ENCODE measurements at places on chromosomes 13 and 19. TPM values are rescaled to one million over a fixed set of nuclear protein-coding genes. Genes with fewer than 3 reads are reported as not detected.

The ZNF738 gene
- total RNA-seq: 3.8 TPM

The NOTCH3 gene
- total RNA-seq: 1.1 TPM

The KIR2DL1 gene
- not detected for total RNA-seq

The C1QTNF9 gene
- not detected for total RNA-seq

The ATP4A gene
- total RNA-seq: not detected

The ENOX1 gene
- total RNA-seq: 0.95 TPM

The MEIOSIN gene
- not detected for total RNA-seq

The IRGC gene
- not detected for total RNA-seq

The NLRP11 gene
- total RNA-seq: not detected

The MEGF8 gene
- 27.5 TPM for total RNA-seq

The ARGLU1 gene
- 44.9 TPM for total RNA-seq

The CYP4F12 gene
- total RNA-seq: not detected

The SHANK1 gene
- total RNA-seq: 0.26 TPM

The NLRP4 gene
- not detected for total RNA-seq

The ZNF428 gene
- total RNA-seq: 48.7 TPM

The FARP1 gene
- 16.3 TPM for total RNA-seq

The ONECUT3 gene
- not detected for total RNA-seq

The MBD3L1 gene
- not detected for total RNA-seq

The GRK1 gene
- not detected for total RNA-seq

The BEST2 gene
- total RNA-seq: not detected

The FOXA3 gene
- not detected for total RNA-seq

The ZNF813 gene
- 3.0 TPM for total RNA-seq

The SPACA4 gene
- total RNA-seq: not detected

The ARMC6 gene
- 68.3 TPM for total RNA-seq

The PRMT1 gene
- total RNA-seq: 476 TPM

The ZNF560 gene
- 2.1 TPM for total RNA-seq

The PRRG2 gene
- total RNA-seq: 3.1 TPM

The ZNF491 gene
- total RNA-seq: 0.86 TPM

The C19orf18 gene
- not detected for total RNA-seq

The UGGT2 gene
- total RNA-seq: 45.2 TPM

The EDNRB gene
- total RNA-seq: 4.0 TPM

The ZNF578 gene
- total RNA-seq: 2.2 TPM

The UBE2L5 gene
- not detected for total RNA-seq

The USP12 gene
- 34.2 TPM for total RNA-seq

The ZNF439 gene
- total RNA-seq: 4.5 TPM

The IFT88 gene
- 10.0 TPM for total RNA-seq

The RGCC gene
- 40.4 TPM for total RNA-seq

The MUC16 gene
- under 0.01 TPM for total RNA-seq

The SLC7A10 gene
- total RNA-seq: not detected

The MIR17HG gene
- 9.4 TPM for total RNA-seq

The COX6B2 gene
- not detected for total RNA-seq

The CALR3 gene
- not detected for total RNA-seq

The ADGRE3 gene
- total RNA-seq: not detected

The ANGPTL8 gene
- not detected for total RNA-seq

The CYP2A7 gene
- total RNA-seq: not detected

The PGLYRP2 gene
- 0.04 TPM for total RNA-seq

The KCNN1 gene
- total RNA-seq: under 0.01 TPM

The GMIP gene
- total RNA-seq: 7.2 TPM

The FFAR1 gene
- not detected for total RNA-seq

The MARK4 gene
- total RNA-seq: 10.7 TPM

The C19orf33 gene
- total RNA-seq: 33.4 TPM

The PNKP gene
- 47.2 TPM for total RNA-seq

The PSMD8 gene
- 316 TPM for total RNA-seq

The RUBCNL gene
- not detected for total RNA-seq

All from pulmonary artery endothelial cell (primary cell).